ENCODE measurements at places on chromosomes 6 and 20. TPM values are rescaled to one million over a fixed set of nuclear protein-coding genes. Genes with fewer than 3 reads are reported as not detected.

GRCh38 chr6:166379800-166380199 lies 2.9 kb downstream of the MPC1 start:
- DNase-seq: no peak

GRCh38 chr6:158077676-158078075 lies 90.4 kb downstream of the SERAC1 start:
- DNase-seq: no peak

DNA sequence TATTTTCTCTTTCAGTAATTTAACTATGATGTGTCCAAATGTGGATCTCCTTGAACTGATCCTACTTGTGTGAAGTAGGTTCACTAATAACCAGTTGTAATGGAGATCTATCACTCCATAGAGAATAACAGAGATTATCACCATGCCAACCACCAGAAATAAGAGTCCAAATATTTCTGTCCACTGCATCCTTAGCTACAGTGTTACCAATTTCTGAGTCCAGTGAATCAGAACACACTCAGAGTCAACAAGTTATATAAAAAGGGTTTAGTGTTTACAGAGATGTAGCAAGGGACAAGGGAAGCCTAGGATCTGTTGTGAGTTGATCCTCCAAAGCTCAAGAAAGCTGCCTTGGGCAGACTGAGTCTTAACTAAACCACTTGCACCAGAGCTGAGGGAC lies 882.8 kb downstream of the TBC1D32 start:
- DNase-seq: no peak

DNA sequence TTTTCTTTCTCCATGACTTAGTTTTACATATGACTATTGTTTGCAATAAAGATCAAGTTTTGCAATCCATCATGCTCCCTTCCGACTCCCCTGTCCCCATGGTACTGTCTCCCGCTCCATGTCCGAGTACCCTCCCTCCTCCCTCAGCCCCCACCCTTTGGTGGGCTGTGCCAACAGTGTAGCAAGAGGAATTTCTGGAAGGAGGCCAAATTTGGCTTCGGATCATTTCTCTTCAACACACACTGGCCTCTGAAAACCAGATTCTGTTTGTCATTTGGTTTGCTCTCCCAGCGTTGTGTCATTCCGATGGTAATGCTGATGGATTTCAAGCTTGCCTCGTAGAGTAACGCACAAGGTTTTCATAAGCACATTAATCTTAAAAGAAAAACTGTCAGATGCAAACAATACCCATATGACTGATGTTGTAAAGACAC lies 22.9 kb upstream of the PAX1 start:
- DNase-seq: peak; percentile 62

DNA sequence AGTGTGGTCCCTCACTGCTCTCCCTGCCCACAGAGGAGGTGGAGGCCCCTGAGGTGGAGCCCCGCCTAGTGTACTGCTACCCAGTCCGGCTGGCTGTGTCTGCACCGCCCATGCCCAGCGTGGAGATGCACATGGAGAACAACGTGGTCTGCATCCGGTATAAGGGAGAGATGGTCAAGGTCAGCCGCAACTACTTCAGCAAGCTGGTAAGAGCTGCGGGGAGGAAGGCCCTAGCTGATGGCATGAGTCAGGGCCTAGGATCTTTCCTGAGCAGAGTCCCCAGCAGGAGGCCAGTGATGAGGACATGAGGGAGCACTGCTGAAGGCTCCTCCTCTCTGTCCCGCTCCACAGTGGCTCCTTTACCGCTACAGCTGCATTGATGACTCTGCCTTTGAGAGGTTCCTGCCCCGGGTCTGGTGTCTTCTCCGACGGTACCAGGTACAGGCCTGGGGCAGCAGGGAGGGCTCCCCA lies 11.2 kb downstream of the PCIF1 start:
- no peak for DNase-seq

GRCh38 chr6:7050872-7051779 lies 56.6 kb upstream of the RREB1 start:
- peak; percentile 64 for DNase-seq

- DNase-seq: no peak
Observed at GRCh38 chr6:41546475-41546865, 289 bp downstream of the FOXP4 start.

Gene TULP1
- not detected for total RNA-seq

GRCh38 chr6:25278261-25278913 lies 787 bp upstream of the CARMIL1 start:
- DNase-seq: no peak

Gene C6orf15
- total RNA-seq: not detected

GRCh38 chr6:90297115-90297866 lies 648 bp upstream of the BACH2 start:
- no peak for DNase-seq

Measured in psoas muscle (tissue), 8 donors.